ENCODE measurements at places on chromosomes 2 and 18.

DNA sequence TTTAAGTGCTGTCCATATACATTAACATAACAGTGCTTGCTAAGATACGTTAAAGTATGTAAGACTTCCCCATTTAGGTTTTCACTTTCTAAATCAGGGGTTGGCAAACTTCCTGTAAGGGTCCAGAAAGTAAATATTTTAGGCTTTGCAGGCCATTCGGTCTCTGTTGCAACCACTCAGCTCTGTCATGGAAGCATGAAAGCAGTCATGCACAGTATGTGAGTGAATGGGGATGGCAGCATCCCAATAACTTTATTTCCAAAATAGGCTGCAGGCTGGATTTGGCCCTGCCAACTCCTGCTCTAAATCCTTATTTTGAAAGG lies 128.7 kb downstream of the PLA2R1 start:
- peak; percentile 75 for DNase-seq

- peak; percentile 44 for DNase-seq
These were observed 888 bp downstream of the VAMP5 start for GRCh38 chr2:85584857-85585780.

DNA sequence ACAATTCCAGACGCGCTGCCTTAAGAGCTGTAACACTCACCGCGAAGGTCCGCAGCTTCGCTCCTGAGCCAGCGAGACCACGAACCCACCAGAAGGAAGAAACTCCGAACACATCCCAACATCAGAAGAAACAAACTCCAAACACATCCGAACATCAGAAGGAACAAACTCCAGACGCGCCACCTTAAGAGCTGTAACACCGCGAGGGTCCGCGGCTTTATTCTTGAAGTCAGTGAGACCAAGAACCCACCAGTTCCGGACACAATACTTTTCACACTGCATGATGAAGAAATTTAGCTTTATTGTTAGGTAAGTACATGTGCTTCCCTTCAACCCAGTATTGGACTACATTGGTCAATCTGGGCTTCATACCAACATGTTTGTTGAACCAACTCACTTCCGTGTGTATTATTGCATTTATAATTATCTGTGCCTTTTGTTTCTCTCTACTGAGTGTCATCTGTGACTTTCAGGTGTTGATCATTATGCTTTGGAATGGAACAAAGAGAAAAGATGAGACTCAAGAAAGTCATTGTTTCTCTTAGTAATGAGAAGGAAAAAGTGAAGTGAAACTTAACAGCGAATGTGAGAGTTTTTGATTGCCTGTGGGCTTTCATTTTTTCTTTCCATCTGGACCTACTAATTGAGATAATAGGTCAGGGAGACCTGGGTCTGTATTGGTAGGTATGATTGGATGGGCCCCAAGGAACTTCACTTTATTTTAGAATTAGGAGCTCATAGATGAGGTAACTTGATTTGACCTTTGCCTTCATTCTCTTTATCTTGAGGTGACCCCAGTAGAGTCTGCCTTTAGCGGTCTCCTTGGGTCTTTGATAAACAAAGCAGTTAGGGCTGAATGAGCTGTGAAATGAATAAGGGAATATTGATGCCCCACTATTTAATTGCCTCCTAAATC lies 76.1 kb upstream of the CAVIN2 start:
- DNase-seq: no peak

DNA sequence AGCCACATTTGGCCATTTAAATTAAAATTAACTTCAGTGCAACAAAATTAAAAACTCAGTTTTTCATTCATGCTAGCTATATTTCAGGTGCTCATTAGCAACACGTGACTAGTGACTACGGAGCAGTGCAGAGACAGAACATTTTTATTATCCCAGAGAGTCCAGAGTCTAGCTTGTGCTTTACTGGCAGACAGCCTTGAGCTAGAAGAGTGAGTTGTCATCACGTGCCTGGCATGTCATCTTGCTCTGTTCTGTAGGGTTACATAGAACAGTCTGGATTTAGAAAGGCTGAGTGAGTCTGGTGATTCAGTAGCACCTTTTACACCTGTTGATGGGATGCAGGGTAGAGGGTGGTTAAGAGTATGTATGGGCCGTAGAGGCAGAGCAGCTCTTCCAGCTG lies 136.9 kb upstream of the IL1R2 start:
- DNase-seq: no peak

- DNase-seq: no peak
These were observed 120.6 kb downstream of the PLB1 start for GRCh38 chr2:28616396-28616999.

GRCh38 chr2:54330926-54331835 lies 75.2 kb upstream of the TSPYL6 start:
- no peak for DNase-seq

DNA sequence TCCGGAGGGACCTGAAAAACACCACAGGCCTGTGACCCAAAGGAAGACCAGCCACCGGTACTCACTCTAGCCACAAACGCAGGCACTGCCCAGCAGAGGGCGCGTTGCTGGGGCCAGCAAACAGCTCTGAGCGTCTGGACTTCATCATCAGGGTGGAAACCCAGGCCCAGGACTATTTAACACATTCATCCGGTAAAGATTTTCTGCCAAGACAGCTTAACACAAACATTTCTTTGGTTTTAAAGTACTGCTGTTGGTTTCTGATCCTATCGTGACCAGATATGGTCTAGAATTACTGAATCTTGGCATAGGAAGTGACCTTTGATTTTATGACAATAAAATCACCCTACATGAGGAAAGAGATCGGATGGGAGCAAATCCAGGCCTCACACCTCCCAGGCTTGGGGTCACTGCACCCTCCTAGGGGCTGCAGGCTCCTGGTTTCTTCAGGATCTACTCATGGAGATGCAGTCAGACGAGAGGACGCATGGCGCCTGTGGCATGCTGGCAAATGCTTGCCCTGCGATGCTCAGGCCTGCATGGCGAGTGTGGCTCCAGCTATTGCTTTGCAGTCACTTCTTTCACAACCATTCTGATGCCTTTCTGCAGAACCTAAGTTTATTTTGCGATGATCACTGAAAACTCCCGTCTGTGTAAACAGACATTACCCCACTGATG lies 130.4 kb downstream of the COL4A4 start:
- DNase-seq: peak; percentile 47

DNA sequence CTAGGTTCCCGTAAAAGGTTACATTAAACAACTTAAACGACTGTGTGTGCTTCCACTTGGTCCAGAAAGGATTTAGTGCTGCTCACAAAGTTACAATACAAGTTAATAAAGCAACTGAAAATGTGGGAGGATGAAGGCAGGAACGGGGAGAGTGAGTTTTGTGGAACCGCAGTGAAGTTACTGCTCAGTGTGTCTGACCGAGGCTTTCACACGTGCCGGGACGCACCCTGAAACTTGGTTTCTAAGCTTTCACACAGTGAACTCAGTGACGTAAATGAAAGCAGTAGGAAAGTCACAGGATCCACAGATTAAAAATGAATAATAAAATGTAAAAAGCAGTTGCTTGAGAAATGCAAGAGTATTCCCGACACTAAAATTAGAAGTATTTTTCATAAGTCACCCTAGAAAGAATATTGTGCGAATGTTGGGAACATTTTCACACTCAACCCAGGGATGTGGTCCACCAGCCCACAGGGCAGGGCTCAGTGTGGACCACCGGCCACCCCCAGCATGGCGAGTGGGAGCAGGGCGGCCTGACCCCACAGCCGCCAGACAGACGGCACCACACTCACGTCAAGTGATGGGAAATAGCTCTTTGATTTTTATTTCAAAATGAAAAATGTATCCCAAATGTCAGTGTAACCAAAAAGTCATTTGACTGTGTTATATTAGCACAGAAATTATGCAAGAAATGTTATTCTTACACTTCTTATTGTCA lies 32.6 kb upstream of the CHMP1B start:
- no peak for DNase-seq

GRCh38 chr2:187486241-187486640 lies 38.2 kb upstream of the CALCRL start:
- DNase-seq: no peak

DNA sequence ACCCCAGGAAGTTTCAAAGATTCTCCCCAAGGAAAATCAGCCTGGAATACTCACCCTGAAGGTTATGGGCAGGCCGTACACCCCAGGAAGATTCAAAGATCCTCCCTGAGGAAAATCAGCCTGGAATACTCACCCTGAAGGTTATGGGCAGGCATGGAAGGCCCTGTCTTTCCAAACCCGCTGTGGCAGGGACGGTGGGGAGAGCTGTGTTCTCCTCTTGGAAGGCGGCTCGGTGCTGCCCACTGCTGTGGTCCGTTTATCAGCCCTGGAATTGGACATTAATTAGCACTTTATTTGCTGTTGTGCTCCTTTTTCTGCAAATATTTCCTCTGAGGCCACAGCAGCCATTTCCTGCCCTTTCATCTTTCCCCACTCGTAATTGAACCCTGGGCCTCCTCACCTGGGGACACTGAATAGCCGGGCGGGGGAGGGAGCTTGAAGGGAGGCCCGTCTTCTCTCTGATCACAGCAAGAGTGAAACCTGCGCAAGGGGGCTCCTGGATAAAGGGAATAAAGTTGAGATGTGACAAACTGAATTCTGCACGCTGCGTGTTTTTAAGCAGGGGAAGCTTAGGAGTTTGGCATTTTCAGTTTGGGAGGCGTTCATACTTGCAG lies 308.7 kb upstream of the SALL3 start:
- no peak for DNase-seq

GRCh38 chr2:8551622-8552074 lies 130.2 kb upstream of the ID2 start:
- DNase-seq: no peak

DNA sequence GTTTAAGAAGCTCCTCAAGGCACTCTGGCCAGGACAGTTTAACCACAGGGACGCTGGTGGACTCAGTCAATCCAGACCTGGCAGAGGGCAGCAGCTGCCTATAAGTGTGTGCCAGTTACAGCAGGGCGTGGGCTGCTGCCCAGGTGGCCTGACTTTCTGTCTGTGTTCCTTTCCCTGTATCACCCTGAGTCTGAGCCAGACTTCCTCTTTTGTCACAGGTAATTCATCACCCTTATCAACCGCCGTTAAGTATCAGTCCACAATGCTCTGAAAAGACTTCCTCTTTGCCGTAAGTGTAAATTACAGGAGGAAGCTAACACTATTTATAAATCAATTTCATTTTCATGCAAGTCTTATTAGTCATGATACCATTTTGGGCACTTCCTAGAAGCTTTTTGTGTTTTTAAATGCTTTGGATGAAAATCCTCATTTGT lies 7.0 kb downstream of the LPIN1 start:
- DNase-seq: no peak

DNA sequence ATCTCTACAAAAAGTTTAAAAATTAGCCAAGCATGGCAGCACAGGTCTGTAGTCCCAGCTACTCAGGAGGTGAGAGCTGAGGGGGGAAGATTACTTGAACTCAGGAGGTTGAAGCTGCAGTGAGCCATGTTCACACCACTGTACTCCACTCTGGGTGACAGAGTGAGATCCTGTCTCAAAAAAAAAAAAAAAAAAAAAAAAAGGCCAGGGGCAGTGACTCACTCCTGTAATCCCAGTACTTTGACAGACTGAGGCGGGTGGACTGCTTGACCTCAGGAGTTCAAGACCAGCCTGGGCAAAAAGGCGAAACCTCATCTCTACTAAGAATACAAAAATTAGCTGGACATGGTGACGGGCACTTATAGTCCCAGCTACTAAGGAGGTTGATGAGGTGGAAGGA lies 37.0 kb downstream of the PUM2 start:
- no peak for DNase-seq

GRCh38 chr18:13382366-13382953 lies 163.9 kb downstream of the LDLRAD4 start:
- peak; percentile 46 for DNase-seq

- no peak for DNase-seq
These were observed 328.9 kb upstream of the NT5C1B start for GRCh38 chr2:18918280-18918679.

DNA sequence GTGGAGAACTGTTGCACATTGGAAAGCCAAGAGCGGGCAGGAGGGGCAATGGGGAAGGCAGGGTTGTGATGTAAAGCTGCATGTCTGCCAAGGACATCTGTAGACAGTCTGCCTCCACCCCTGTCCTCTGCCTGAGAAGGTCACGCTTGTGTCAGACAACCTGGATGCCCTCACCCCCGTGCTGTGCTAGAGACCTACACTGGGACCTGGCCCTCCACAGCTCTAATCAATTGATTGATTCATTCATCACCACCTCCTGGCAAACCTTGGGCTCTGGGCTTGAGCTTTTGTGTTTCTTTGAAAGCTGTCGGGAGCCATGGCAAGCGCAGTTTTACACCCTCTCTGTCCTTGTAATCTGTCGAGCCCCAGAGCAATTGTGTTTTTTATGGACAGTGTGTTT lies 41.1 kb downstream of the MARCO start:
- no peak for DNase-seq

- no peak for DNase-seq
These were observed 24.5 kb downstream of the NFATC1 start for GRCh38 chr18:79420033-79420745.

- peak; percentile 79 for DNase-seq
These were observed 54.4 kb downstream of the RAB31 start for GRCh38 chr18:9762526-9762925.

DNA sequence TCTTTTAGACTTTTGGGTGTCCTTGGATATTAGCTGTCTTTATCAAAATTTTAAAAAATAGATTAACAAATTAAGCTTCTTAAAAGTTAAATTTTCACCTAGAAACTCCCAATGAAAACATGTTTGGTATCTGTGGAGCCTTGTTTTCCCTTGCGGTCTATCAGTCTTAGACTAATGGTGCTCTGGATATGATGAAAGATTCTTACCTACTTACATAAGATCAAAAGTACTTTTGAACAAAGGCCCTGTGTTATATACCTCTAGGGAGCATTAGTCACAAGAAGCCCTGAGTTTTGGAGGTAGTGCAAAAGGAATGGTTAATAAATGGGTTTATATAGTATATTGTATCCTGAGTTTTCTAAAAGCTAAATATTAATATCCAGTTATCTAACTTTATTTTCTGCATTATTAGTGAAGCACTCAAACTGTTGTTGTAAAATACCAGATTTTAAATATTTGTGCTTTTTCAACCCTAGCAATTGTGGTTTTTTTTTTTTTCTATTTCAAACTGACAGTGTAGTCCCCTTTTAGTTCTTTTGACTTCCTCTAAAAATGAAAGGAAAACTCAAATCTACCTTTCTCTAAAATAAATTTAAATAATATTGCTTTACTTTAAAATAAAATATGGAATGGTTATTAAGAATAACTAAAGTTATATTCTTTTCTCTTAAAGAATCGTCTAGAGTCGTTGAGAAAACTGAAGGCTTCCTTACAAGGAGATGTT lies 18.1 kb downstream of the NDC80 start:
- no peak for DNase-seq

GRCh38 chr2:162390801-162391200 lies 46.9 kb downstream of the GCA start:
- no peak for DNase-seq

Measured in suppressor macrophage (primary cell).